ENCODE measurements at places on chromosomes 4 and X.
A peak's percentile ranks its signal among the peaks of the same experiment; 100 is the strongest.

DNA sequence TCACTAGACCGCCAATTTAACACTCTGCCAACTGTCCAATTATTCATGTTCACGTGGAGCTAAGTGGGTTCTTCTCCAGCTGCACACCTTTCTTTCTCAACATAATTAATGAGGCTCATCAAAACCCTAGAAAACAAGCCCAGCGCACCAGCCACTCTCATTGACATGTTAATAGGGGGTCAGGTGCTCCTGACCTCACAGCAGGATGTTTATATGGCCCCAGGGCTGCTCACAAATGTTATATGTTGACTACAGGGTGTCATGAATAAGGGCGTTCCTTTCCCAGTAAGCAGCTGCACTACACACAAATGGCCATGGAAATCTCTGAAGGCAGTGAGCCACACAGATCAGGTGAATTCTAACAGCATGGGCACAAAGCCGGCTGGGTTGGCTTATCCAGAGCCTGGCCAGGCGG is 209.8 kb downstream of the MGST2 start:
- DNase-seq = no peak

- no peak for DNase-seq
Observed at GRCh38 chr4:186622788-186623464, 67.6 kb upstream of the MTNR1A start.

DNA sequence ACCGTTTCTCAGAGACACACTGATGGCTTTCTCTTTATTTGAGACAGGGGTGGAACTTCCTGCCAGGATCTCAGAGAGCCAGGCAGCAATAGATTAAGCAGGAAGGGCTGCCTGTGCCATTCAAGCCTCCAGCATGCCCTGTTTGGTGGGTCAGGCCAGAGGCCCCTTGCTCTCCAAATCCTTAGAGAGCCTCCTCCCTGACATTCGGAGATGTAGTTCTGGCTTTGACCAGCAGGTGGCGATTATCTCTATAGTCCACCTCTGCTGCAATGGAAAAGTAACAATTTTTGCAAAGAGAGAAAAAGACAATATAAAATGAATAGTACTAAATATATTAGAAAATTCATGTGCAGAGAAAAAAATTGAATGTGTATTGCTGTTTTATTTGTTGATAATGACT is 93.9 kb downstream of the NXF2B start:
- DNase-seq = peak; percentile 45

GRCh38 chr4:32752962-32753361 is 2032.8 kb downstream of the PCDH7 start:
- DNase-seq = no peak

- DNase-seq = peak; percentile 45
Observed at GRCh38 chr4:10083861-10084641, 32.5 kb downstream of the WDR1 start.

- DNase-seq = no peak
Observed at GRCh38 chr4:64777286-64777685, 368.0 kb upstream of the TECRL start.

DNA sequence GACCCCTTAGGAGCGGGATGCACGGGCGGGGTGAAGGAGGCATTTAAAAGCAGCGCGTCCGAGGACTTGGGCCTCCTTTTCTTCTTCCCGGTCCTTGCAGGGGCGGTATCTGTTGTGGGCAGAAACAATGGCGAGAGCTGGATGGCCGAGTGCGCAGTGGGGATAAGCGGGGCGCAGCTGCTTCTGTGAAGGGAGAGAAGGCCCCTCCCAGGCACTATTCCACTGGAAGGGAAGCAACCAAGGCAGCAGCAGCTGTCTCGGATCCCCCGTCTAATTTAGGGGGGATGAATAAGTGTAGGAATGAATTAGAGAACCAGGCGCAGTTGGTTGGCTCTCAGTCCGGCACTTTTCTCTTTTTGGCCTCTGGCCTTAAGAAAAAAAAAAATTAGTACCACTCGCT is 995 bp downstream of the SMARCA5 start:
- DNase-seq = peak; percentile 59

DNA sequence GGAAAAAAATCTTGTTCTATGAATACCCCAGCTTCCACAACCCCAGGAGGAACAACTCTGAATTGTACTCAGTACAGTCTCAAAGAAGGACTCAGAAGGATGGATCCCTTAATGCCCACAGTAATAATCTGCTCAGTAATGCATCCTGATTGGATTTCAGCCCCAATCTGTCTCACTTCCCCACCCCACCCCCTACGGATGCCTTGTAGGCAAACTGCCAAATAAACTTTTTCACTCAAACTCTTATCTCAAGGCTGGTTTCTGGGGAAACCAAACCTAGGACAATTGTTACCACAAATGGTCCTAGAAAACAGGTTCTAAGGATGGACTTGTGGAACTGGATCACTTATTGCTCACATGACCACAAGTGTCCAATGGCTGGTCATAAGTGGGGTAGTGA is 1021.8 kb upstream of the INTU start:
- no peak for DNase-seq

- DNase-seq = no peak
Observed at GRCh38 chrX:74536832-74537371, 77.5 kb downstream of the RLIM start.

GRCh38 chr4:75997081-75997480 is 6.3 kb upstream of the SDAD1 start:
- no peak for DNase-seq

GRCh38 chr4:90943311-90943710 is 816.1 kb downstream of the CCSER1 start:
- DNase-seq = no peak

DNA sequence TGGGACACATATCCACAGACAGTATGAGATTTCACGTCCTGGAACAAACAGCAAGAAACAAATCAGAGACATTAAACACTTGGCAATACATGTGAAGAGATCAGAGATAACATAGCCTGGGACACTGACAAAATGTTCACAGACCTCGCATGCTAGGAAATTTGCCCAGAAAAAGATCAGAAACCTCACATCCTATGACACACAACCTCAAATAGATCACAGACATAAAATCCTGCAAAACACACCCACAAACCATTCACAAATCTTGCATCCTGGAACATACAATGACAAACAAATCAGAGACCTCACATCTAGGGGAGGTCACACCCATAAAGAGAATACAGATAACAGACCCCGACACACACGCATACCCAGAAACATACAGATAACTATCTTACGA is 18.0 kb downstream of the SUV39H1 start:
- DNase-seq = no peak

- no peak for DNase-seq
Observed at GRCh38 chrX:65451663-65452062, 82.9 kb downstream of the LAS1L start.

- DNase-seq = no peak
Observed at GRCh38 chrX:136268051-136269048, 17.1 kb upstream of the MAP7D3 start.

GRCh38 chrX:17546356-17546755 is 171.4 kb downstream of the NHS start:
- no peak for DNase-seq

- no peak for DNase-seq
Observed at GRCh38 chr4:151930372-151930771, 169.6 kb upstream of the GATB start.

- no peak for DNase-seq
Observed at GRCh38 chr4:143404555-143404954, 67.9 kb downstream of the GAB1 start.

DNA sequence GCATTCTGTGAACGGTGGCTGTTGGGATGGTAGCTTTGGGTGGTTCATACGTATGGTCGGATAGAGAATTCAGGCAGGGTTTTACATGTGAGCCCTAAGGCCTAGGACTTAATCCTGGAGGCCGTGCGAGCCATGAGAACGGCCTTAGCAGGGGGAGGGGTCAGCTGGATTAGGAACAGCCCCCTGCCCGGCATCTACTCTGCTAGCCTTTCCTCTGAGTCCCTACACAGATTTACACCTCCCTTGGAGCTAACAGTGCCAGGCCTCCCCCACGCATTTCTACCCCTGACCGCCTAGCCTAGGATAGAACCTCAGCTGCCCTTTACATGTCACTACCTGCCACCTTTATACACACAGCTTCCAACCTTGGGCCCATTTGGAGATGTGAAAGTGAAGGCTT is 7.1 kb downstream of the PRAF2 start:
- DNase-seq = no peak

DNA sequence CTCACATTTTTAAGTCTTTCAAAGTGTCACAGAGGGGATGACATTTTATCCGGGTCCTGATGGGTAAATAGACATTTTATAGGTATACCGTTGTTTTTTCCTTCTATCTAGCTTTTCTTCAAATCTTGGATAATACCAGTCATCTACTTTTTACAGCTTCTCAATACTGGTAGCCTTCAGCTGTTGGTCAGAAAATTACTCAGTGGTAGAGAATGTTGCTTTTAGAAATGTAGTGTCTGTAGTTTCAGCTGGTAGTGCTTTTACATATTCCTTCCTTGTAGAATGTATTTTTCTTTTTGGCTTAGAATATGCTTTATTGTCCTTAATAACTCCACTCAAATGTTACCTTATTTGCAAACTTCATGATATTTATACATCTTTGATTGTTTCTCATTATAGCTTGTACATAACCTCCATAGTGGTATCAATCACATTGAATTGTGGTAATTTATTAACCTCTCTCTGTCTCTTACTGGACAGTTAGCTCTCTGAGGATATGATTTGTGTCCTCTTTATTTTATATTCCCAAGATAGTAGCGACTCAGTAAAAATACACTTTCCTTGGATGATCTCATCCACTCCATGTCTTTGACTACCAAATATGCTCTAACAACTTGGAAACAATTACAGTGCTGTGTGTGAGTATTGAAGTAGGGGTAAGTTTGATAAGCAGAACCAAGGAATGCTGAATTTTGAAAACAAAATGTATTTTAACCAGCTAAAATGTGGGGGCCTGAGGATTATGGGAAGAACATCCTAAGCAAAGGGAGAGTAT is 53.8 kb downstream of the RAP1GDS1 start:
- DNase-seq = no peak

- no peak for DNase-seq
Observed at GRCh38 chr4:109908731-109909130, 4.0 kb upstream of the EGF start.

GRCh38 chrX:53163436-53163835 is 61.6 kb downstream of the KDM5C start:
- no peak for DNase-seq

DNA sequence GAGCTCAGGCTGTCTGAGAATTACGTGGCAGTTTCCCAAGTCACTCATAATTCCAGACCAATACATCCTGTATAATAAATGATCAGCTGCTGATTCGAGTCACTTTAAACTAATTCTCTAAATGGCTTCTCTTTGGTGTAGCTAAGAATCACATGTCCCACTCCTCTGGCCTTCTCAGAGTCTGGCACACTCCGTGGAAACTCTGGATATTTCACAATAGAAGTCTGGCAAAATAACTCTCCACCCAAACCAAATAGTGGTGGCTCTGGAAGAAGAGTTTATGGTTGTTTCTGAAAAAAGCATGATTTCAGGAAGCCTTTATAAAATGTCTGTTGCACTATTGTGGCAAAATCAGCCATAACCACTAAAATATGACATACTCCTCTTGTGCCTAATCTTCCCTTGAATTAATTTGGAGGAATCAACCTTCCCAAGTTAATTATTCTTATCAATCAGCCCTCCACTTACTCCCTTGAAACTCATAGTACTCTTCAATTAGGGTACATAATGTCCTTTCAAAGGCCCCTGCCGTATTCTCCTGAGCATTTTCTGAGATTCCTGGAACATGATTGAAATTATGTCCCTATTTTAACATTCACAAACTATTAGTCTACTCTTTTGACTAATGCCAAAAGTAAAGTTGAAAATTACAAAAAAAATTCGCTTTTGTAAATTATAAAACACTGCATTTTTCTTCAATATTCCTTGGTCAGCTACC is 991.6 kb downstream of the FAT4 start:
- DNase-seq = no peak

DNA sequence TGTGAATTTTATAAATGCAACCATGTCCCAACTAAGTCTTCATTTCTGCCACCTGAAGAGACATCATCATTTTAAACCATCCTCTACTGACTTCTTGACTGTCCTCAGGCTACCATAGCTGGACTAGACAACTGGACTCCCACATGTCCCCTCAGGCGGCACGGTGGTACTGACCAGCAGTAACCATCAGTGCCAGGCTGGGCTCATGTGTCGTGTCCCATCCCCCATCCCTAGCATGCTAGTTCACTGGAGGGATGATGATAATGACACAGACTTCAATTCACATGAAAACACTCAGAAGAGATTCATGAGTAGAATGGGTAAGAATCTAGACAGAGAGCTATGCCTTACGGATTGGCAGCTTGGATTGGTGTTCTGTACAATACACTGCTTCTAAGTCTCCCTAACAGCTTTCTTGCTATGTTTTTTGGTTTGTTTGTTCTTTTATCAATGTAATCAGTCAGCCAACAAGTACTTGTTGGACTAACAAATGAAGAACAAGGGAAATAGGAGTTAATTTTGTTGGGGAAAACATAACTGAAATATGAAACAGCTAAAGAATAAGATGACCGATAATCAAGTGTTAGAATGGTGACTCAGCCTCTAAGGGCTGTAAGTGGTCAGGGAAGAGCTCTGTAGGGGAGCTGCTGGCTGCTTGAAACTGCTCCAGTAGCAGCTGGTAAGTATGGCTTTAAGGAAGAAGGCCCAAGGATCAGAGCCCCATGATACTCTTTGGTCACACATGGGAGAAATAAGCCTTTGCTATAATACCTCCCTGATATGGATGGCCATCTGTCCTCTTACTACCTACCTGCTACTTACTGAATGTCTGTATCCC is 10.3 kb downstream of the ZDHHC9 start:
- no peak for DNase-seq

- peak; percentile 60 for DNase-seq
Observed at GRCh38 chr4:81635739-81636138, 164.0 kb upstream of the RASGEF1B start.

GRCh38 chrX:152220606-152221005 is 82.2 kb upstream of the MAGEA10 start:
- DNase-seq = no peak

DNA sequence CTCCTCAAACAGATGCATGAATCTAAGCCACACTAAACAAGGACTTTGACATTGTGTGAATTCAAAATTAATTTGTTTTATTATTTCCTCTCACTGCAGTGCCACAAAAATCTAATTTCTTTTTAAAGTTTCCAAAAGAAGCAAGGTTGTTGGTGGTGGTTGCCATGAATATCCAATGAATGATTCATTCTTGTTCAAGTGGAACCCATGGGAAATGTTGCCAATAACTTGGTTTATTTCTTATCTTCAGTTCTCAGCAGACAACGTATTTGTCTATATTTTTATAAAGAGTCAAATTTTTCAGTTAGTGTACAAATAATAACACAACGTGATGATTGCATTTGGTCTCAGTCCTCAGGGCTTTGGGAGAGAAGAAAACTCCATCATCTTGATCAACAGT is 309.4 kb upstream of the NOCT start:
- DNase-seq = no peak

DNA sequence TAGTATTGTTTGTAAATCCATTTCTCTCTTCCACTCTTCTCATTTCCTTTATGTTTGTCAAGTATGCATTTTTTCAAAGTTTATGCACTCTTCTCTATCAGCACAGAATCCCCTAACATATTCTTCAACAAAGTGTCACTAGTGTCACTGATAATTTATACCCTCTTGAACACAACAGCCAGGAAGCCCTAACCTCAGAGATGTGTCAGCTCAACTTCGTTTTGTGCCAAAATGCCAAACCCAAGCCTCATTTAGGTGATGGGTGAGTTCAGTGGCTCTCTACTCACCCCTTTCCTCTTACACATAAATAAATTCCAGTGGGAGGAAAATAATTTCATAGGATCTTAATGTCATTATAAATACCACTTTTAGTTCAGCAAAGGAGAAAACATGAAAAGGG is 22.4 kb upstream of the P2RY10 start:
- no peak for DNase-seq

All from right lobe of liver (tissue), 6 donors.